ENCODE measurements at places on chromosomes 16 and 17.

GRCh38 chr16:83856792-83857191 is 42.1 kb upstream of the MLYCD start:
- DNase-seq = no peak

- DNase-seq = no peak
These were observed 17.6 kb downstream of the SPAG9 start for GRCh38 chr17:51103050-51103449.

- no peak for DNase-seq
These were observed 132.9 kb upstream of the CRHR1 start for GRCh38 chr17:45651145-45651709.

DNA sequence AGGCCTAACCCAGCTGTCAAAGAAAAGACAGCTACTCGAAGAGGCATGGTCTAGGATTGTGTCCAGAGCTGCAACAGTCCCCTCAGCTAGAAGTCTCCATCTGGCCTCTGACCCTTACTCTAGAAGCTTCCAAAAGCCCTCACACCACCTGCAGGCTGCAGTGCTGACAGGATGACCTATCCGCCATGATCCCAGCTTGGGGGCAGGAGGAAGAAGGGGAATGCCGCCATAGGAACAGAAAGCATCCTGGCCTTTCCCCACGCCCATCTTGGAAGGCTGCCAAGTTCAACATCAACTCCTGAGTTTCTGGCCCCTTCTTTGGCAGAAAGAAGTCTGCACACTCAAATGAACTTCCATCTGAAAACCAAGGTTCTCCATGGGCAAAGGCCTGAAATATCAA is 3.1 kb upstream of the KRT36 start:
- no peak for DNase-seq

DNA sequence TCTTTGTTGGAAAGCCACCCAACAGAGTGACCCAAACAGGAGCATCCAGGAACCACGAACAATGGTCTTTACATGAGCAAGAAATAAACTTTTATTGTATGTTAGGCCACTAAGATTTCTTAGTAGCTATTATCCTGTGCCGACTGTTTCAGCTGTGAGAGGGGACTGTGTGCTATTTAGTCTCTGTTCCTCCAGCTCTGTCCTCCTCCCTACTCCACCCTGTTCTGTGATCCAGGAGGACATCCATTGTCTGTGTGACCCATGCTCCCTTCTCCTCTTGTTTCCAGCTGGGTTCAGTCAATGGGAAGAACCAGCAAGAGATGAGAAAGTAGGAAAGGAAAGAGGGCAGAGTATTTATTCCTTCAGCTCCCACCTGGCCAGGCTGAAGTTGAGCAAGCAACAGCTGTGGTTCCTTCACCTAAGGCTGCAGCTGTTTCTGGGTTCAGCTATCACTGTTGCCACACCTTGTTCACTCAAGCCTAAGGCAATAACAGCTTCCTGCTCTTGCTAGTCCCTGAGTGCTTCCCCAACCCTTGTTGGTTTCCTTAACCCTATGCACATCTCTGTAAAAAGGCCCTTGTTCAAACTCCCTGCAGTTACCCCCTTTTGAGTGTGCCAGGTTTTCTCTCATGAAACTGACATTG is 14.9 kb upstream of the B4GALNT2 start:
- DNase-seq = no peak

DNA sequence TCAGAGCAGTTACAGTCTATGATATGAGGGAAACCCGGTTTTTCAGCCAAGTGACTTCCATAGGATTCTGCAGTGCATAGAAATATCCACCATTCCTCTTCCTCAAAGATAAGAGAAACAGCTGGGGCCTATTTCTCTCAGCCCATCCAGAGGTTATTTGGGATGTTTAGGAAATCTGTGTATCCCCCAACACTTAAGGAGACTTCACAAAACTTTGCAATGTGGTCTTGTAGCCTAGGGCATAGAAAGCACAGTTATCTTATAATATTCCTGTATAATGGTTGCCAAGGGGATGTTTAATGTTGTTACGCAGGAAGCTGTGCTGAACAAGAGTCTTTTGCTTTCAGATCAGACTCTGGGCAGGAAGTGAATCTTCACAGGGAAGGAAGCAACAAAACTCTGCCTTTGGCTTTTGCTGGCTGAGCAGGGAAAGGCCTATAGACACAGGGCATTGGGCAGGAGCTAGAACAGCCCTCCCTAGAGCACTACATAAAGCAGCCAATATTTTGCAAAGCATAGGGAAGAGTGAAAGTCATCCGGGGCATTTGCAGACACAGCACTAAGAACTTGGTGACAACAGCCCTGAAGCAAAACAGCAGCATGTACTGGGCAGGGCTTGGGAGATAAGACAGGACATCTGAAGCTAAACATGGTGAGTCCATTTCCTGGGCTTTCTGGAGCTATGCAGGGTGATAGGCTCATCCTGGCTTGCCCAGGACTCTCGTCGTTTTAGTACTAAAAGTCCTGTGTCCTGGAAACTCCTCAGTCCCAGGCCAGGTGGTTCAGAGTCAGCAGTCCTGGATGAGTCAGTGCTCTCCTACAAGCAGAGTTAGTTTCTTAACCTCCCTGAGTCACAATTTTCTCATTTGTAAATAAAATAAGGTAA is 18.7 kb upstream of the BEAN1 start:
- peak; percentile 48 for DNase-seq

DNA sequence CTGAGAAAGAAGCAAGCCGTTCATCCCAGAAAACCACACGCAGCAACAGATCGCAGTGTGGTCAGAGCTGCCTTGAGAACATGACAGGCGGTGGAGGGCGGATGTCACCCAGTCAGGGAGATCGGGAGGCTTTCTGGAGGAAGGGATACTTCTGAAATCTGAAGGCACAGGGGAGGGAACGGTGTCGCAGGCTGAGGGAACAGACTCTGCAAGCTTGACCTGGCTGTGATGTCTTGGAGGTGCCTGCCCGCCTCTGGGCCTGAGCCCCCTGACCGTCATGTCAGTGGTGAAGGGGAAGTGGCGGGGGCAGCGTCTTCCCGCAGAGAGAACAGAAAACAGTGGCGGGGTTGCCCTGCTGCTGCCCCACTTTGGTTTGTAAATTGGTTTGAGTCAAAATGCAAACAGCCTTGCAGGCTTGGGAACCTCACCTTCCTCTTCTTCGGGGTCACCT is 8.1 kb upstream of the ATP2A3 start:
- DNase-seq = peak; percentile 40

DNA sequence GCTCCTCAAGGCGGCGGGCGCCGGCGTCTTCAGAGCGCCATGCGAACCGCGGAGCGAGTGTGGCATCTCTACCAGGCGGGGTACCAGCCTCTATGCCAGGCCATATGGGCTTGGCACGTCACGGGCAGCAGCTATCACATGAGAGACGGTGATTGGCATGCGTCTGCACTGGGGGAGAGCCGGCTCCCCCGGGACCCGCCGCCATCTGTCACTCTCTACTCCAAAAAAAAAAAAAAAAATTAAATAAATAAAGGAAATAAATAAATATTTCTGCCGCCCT is at the start of gene NEUROD2:
Gene NEUROD2, minus strand, starts transcription at position 70 of the 280 bp plus-strand sequence. CDS start 1,321 bp downstream, outside the sequence.
- no peak for DNase-seq

GRCh38 chr17:50577451-50577954 is 17.0 kb downstream of the CACNA1G start:
- no peak for DNase-seq

- no peak for DNase-seq
These were observed 25.7 kb upstream of the ENDOV start for GRCh38 chr17:80389011-80389995.

- no peak for DNase-seq
These were observed 20.7 kb downstream of the YWHAE start for GRCh38 chr17:1379208-1379929.
